ENCODE measurements at places on chromosomes 5 and 9.

DNA sequence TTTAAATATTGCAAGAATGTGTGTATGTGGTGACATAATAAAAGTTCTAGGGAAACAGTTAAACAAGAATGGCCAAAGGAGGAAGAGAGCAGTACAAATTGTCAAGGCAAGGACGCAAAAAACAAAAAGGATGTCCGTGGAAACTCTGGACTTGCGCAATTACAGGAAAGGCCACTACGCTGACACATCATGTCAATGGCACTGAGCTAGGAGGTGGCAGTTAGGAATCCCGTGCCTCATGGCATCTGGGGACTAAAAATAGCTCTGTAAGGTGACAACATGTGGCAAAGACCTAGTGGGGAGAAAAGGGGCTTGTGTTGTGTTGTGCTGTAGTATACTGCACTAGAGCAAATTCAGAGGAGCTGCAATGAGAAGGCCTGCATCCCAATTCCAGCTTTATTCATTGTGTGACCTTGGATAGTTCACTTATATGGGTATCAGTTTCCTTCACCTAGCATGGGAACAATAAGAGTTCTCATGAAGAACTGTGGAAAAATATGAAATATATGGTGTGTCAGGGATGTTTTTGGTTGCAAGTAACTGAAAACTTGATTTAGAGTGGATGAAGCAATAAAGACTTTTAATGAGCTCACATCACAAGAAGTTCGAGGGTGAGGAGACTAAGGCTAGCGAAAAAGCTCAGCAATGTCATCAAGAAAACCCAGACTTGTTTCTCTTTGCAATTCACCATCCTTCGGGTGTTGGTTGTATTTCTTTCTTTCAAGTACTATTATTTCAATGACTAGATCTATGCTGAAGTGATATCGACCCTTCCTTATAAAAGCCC is 124.1 kb upstream of the STC2 start:
- peak; percentile 98 for DNase-seq

DNA sequence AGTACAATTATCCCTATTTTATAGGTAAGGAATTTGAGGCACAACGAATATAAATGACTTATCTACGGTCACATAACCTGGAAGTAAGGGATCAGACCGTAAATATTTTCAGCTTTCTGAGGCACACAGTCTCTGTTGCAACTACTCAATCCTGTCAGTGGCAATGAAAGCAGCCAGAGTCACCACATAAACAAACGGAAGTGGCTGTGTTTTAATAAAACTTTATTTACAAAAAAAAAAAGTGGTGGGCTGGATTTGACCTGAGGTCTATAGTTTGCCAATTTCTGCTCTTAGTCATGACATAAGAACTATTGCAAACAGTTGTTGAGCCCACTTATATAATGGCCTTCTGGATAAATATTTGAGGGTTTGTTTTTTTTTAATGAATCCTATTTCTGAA is 29.6 kb downstream of the ZNF366 start:
- no peak for DNase-seq

- DNase-seq: no peak
These were observed 26.2 kb upstream of the MSX2 start for GRCh38 chr5:174698156-174698555.

DNA sequence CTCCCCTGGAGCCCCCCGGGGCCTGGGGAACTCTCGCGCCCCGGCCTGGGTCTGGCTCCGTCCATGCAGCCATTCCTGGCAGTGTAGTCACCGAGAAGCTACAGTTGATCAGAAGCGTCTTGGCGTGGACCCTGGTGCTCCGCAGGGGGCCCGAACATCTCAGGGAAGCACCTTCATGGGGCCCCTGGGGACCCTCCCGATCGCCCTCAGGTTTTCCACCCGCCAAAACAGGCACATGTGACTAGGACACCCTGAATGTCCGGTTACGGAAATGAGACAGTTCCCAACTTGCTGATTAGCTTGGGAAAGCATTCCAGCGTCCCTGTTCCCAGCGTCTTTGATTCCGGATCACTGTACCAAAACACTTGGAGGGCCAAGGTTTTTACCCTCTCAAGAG is 472 bp downstream of the FBXO4 start:
- DNase-seq: peak; percentile 30

DNA sequence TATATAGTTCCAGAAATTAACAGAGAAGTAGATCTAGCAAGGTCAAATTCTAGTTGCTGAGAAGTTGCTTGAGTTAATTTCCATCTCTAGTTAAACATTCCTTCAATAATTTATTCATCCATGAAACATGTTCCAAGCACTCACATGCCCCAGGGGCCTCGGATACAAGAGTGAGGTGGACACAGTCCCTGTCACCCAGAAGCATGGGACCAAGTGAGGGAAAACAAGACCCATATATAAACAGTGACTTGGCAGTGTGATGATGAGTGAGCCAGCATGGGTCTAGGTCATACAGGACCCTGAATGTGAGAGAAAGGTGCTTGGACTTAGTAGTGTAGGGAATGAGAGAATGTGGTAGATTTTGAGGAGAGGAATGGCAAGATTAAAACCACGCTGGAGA is 216.9 kb downstream of the TTLL11 start:
- DNase-seq: no peak

DNA sequence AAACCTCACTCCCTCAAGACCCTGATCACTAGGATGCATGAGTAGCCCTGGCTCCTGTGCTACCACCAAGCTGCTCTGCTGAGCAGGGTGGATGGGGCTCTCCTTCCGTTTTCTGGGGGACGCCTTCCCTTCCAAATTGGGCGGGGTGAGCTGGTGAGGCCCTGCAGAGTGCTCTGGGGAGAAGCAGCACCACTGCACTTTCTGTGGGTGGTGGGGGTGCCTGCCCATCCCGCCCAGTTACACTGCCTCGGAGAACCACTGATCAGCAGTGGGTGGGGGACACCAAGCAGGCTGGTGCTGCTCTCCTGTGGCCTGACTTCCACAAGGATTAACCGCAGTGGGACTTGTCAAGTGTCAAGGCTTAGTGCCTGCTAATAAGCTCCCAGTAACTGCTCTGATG is 19.0 kb downstream of the GFPT2 start:
- DNase-seq: no peak

DNA sequence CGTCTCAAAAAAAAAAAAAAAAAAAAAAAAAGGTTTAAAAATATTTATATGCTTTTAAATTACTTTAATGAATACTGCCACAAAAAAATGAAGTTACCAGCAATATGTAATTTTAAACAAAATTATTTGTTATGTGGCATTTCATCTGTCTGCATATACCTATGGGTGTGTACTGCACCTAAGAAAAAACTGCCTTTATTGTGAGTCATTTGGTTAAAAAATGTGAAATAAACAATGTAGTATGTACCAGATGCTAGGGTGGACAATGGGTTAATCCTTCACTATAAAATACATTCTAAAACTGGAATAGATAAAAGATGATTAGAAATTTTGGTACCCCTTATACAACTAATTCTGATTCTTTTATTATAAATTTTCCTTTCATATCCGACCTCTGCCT is 12.3 kb downstream of the CHD1 start:
- no peak for DNase-seq

GRCh38 chr5:148841519-148841918 is 15.1 kb downstream of the ADRB2 start:
- no peak for DNase-seq

- no peak for DNase-seq
These were observed 260.6 kb upstream of the ANKRD55 start for GRCh38 chr5:56493766-56494165.

- DNase-seq: no peak
These were observed 37.0 kb upstream of the IRX4 start for GRCh38 chr5:1919750-1920149.

DNA sequence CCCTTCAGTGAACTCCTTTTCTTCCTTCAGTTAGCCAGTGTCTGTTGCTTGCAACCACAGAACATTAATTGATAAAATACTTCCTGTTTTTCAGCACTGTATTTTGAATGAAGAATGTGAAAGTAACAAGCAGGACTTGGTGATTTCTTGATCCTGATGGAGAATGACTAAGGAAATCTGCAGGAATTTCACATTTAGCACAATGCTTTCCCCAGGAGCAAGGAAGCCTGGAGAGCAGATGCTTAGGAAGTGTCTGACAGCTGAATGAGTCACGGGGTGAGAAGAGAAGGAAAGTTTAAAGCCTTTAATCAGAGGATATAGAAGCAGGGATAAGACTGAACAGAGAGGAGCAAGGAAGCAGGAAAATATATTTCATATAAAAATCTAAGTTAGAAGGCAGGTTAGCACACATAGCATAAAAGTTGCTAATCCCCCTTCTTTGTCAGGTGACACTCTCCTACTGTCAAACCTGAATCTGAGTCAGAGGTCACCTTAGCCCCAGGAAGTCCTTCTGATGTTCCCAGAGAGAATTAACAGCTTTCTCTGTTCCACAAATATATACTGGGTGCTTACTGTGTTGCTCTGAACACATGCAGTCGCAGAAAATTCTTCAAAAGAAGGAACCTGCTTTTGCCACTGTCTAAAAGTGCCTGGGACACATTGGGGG is 59.7 kb downstream of the GNA14 start:
- DNase-seq: peak; percentile 3

DNA sequence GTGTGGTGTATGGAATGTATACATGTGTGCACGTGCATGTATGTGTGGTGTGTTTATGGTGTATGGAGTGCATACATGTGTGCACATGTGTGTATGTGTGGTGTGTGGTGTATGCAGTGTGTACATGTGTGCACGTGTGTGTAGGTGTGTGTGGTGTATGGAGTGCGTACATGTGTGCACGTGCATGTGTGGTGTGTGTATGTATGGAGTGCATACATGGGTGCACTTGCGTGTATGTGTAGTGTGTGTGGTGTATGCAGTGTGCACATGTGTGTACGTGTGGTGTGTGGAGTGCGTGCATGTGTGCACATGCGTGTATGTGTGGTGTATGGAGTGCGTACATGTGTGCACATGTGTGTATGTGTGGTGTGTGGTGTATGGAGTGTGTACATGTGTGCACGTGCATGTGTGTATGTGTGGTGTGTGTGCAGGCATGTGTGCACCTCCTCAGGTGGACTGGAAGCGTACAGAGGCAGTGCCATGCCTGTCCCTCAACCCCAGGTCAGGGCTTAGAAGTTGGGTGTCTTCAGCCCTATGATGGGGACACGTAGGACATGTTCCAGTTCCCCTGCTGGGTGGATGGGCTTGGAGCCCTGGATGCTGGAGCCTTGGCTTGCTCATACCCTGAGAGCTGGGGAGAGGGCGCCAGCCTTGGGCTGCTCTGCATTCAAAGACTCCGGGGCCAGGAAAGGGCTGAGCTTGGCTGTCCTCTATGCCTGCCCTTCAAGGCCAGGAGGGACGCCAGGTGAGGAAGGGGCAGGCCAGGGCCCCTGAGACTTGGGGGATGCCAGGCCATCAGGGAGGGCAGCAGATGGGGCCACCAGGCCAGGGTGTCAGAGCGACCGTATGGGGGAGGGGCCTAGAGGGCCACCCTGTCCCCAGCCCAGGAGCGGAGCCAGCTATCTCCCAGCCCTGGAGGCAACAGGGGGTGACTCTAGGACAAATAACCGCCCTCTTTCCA is 12.2 kb downstream of the MYMK start:
- no peak for DNase-seq

GRCh38 chr5:116361171-116361967 is 213.3 kb downstream of the SEMA6A start:
- DNase-seq: no peak

GRCh38 chr5:167951116-167951515 is 340.3 kb upstream of the WWC1 start:
- no peak for DNase-seq

DNA sequence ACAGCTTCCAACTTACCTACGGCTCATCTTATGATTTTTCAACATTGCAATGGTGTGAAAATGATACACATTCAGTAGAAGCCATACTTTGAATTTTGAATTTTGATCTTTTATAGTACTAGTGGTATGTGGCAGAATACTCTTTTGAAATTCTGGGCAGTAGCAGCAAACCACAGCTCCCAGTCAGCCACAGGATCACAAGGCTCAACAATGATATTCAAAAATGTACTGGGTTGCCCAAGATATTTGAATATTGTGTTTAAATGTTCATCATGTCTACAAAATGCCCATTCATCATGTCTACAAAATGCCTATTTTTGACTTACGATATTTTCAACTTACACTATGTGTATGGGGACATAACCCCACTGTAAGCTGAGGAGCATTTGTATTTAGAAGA is 81.3 kb upstream of the PRR16 start:
- DNase-seq: no peak

DNA sequence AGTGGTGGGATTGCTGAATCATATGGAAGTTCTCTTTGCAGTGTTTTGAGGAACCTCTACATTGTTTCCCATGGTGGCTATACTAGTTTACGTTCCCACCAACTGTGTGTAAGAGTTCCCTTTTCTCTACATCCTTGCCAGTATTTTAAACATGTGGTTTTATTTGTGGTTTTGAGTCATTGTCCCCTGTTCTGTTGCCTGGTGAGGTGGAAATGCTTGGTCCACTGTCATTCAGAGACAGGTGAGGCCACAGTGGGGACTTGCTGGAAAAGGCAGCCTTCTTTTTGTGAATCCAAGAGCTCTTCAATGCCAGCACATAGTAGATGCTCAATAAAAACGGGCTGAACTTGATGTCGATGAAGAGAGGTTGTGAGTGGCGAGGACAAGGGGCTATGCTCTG is 44.2 kb downstream of the SH3PXD2B start:
- peak; percentile 74 for DNase-seq

DNA sequence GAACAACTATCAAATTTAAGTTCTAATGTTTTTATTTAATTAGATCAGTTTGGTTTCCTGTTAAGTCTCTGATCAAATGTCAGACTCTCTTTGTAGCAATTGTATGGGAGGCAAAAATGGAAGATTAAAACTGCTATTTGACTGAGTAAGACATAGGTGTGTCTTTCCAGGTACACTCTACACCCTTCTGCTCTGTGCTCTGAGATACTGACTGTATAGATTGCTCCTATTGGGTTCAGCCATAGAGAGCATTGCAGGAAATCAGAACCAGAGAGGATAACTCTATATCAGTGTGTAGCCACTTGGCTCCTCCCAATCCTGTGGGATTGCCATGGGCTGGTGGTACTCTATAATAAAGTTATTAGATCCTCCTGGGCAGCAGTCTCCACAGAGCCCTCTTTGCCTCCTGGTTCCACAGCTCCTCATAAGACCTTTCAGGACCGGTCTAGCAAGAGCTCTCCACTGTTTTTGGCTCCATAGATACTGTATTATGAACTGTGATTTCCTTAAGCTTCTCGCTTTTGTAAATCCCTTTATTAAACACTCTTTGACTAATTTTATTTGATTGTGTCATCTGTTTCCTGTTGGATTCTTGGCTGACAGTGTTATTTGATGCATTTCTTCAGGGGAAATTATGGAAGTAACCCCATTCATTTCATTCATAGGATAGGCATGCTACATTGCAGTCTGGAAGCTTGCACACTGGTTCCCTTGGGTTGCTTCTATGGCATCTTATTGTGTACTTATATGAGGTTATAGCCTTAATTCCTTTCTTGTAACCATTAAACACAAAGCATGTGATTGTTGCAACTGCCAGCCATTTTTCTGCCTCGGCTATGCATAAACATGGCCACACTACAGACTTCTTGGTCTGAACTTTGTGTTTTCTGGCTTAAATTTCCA is 115.6 kb downstream of the VCAN start:
- no peak for DNase-seq

- DNase-seq: no peak
These were observed 53.0 kb downstream of the PSD2 start for GRCh38 chr5:139848508-139849100.
